ENCODE measurements at places on chromosomes 12 and 14.

DNA sequence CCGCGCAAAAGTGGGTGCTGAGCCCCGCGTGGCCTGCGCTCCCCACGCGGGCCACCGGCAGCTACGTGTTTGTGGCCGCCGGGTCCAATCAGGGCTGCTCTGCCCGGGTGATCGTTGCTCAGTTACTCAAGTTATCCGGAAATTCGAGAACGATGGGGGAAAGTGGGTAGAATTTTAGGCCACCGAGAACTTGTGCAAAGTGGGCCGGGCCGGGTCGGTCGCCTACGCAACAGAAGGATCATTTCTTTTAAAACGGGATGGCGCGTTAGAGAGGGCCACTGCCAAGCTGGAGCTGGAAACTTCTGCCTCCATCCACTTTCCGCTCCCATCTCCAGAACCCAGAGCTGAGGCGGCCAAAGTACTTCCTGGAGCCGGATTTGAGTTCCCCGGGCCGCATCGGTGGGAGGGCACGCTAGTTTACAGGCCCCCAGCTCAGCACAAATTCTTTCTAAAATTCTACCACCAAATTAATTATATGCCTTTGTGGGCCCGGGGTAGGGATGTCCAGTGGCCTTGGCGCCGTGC lies 3.5 kb downstream of the RFX4 start:
- no peak for DNase-seq

DNA sequence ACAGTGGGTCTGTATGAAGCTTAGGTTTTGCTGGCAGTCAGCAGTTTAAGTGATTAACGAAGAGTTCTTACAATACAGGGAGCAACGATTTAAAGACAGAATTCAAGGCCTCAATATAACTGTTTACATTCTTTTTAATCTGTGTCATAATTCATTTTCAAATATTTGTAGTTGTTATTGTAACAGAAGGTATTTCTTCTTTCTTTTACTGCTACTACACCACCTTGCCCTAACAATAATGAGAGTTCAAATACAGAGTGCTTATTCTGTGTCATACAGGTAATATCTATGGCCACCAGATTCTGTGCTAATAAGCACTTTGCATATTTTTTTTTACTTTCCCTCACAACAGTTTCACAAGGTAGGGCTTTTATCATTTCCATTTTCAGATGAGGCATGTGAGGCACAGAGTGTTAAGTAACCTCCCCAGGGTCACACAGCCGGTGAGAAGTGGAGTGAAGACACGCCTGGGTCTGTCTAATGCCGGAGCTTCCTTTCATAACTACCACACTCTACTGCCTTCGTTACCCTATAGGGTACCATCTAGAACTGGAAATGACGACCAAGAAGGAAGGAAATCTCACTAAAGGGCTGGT lies 81.9 kb downstream of the PELI2 start:
- no peak for DNase-seq

DNA sequence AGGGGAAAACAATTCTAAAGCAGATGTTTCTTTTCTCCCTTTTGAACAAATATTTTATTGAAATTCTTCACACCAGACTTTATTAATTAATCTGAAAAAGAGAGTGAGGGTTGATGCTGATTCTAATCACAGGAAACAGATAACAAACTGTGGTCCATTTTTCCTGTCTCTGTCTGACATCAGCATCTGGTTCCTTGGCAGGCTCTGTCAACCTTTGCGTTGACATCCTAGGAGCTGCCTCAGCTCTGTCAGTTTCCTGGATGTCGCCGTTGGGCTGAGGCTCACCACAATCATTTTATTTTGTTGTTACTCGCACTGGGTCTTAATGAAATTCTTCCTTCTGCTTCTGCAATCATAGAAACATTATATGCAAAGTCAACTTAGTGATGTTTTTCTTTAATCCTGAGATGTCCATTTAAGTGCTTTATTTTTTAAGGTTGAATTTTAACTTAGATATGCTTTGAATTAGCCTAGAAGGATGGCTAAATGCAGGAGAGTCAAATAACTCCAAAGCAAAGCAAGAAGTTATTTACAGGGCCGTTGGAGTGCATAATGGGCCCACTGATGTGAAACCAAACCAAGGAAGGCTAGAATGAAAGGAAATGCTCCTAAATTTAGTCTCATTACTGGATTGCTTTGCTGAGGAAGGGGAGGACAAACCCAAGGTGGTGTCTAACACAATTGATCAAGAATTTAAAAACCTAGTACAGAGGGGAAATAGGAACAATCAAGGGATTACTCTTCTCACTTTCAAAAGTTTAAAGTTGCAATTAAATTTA lies 542.4 kb downstream of the FLRT2 start:
- no peak for DNase-seq

DNA sequence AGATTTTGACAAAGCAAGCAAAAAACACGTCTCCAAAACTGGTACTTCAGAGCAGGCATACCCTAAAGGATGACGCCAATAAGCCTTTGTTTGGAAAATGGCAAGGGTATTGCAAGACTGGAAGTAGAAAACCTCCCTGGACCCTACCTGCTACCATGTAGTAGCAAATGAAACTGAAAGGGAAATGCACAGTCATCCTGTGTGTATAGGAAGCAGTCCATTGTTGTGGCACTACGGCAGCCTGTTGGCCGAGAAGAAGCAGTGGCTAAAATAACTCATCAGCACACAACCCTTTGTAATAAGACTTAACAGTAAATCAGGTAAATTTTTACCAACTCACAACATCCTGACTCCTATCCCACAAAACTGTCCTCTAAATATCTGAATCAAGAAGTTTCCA lies 386.4 kb downstream of the RGS6 start:
- no peak for DNase-seq

DNA sequence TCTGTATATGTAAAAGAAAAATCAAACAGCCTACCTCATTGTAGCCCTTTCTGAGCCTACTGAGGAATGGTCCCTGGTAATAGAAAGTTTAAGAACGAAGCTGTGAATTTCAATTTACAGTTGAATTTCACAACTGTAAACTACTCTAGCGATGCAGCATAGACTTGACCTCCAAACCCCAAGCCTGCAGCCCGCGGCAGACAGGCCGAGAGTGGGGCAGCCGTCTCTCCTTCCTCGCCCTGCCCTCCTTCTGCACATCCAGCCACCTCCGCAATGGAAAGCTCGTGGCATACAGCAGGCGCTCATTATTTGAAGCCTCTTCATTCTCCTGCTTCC lies 15.3 kb downstream of the RNASE2 start:
- no peak for DNase-seq

DNA sequence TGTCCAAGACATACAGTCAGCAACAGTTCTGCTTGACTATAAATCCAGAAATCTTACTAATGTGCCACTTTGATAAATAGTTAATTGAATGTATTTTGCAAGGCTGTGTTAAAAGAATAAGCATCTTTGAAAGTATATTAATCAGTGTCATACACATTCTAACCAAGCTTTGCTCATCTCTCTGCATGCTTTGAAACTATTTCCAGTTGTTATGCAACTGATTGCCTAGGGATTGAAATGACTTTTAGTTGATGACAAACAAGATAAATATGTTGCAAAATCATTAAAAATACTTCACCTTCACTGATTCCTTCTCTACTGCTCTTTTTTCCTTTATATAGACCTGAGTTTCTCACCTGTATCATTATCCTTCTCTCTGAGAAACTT lies 91.3 kb downstream of the AEBP2 start:
- DNase-seq: no peak

GRCh38 chr14:100487304-100487703 lies 99.9 kb downstream of the BEGAIN start:
- DNase-seq: no peak

- no peak for DNase-seq
Observed at GRCh38 chr14:74299061-74299545, 3.6 kb downstream of the ABCD4 start.

GRCh38 chr14:106302661-106303060 lies 776.3 kb downstream of the TMEM121 start:
- no peak for DNase-seq

GRCh38 chr12:42750356-42750755 lies 160.8 kb upstream of the PRICKLE1 start:
- no peak for DNase-seq

DNA sequence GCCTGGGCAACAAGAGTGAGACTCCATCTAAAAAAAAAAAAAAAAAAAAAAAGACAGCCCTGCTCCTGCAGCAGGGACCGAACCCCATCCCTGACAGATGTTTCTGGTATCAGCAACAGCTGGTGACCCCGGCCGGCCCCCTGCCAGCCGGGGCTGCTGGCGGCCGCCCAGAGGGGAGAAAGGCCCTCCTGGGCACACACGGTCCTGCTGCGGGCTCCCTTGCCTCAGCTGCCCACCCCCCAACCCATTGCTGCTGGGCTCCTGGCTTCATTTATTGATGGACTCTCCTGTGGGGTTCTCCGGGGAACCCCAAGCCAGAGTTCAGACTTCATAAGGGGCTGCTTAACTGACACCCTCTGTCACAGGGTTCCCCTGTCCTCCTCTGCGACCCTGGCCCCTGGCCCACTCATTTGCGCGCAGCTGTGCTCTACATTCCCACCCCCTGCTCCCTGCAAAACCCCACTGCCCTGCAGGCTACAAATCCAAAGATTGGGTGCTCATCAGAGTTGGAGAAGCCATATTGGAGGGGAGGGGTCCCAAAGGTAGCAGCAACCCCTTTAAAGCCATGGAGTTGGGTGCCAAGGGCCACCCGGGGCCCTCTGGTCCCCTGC lies 103.6 kb upstream of the RTL1 start:
- no peak for DNase-seq

DNA sequence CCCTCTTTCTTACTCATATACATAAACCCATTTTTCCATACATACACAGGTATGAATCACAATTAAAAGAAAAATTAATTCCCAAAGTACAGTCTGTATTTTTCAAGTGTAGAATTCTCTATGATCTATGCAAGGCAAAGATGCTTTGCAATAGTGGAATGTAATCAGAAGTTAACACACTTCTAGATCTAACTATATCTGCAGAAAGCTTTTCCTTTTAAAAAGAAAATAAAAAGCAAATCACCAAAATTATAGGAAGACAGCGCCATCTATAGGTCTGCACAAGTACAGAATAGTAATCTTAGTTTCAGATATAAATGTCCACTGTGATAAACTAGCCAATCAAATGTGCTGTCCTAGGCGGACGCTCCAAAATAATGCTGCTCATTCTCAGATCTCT lies 22.0 kb downstream of the SLC25A21 start:
- DNase-seq: no peak

DNA sequence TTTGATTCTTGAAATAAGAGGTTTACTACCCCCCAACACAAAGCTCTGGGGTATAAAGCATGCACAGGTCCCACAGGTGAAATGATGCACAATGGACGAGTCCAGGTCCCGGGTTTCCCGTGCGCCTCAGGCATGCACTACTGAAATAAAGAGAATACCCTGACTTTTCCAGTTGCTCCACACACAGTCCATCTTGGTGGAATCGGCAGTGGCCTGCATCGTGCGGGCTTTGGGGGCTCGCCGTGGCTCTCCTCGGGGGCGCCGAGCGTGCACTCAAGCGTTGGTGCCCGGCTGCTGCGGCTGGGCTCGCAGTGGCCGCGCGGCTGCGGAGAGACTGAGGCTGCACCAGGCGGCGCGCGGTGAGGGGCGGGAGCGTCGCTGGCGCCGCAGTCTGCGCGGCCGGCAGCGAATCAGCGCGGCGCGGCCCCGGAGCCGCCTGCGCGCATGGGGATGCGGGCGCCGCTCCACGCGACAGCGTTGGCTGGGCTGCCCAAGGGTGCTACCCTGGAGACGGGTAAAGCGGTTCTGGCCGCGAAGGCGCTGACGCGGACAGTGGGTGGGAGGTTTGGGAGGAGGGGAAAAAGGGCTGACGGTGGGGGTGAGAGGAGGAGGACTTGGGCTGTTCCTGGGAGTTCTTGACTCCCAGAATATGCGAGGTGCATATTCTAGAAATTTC lies 53.8 kb upstream of the CCDC175 start:
- no peak for DNase-seq

DNA sequence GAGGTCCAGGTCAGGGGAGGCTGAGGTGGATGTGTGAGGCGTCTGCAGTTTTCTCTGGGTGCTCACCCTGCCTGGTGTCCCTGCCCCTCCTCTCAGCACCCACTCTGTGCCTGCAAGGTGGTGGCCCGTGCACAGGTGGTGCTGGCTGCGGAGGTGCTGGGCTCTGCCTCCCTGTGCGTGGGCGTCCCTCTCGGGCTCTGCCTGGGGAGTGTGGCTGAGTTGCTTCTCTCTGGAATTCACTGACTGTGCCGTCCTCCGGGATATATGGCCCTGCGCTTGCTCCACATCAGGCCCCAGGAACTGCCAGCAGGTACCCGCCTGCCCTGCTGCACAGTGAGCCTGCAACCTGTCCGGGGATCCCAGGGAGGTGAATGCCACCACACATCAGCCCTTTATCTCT lies 379.1 kb downstream of the TMEM121 start:
- DNase-seq: no peak

GRCh38 chr12:131872154-131873051 lies 22.0 kb upstream of the ULK1 start:
- DNase-seq: no peak

- DNase-seq: no peak
Observed at GRCh38 chr12:70260646-70261045, 17.4 kb downstream of the CNOT2 start.

GRCh38 chr12:89636776-89637160 lies 71.9 kb downstream of the ATP2B1 start:
- no peak for DNase-seq

DNA sequence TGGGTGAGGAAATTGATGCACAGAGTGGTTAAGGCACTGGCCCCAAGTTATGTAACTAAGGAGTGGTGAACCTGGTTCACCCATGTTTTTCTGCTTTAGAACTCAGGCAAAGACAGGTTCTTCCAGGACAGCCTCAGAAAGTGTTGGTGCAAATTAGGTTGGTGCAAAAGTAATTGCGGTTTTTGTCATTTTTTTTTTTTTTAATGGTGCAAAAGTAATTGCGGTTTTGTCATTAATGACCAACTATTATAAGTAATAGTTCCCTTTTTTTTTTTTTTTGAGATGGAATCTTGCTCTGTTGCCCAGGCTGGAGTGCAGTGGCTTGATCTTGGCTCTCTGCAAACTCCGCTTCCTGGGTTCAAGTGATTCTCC lies 5.2 kb upstream of the SSH1 start:
- DNase-seq: no peak

DNA sequence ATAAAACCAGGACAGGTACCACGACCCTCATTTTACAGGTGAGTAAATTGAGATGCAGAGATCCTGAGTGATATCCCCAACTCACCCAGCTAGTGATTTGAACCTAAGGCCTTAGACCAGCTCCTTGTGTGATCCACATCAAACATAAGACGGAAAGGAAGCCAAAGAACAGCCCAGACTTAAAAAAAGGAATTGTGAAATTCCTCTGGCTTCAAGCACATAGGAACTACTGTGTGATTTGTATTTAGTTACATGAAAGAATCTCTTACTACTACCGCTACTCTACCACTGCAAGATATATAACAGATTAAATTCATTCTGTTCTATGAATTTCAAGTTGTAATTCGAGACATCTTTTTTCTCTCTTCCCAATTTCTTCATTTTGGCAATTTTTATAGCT lies 10.5 kb downstream of the E2F7 start:
- no peak for DNase-seq

GRCh38 chr14:54350203-54350602 lies 46.6 kb upstream of the CDKN3 start:
- no peak for DNase-seq

GRCh38 chr12:112815589-112816321 lies 24.2 kb downstream of the RPH3A start:
- DNase-seq: no peak

- DNase-seq: no peak
Observed at GRCh38 chr12:92503029-92503931, 199.5 kb upstream of the PLEKHG7 start.
